Stimulated activated memory B cell treated with anti-CD40 and anti-IgM and Interleukin-4, amounts not matched to agents 10 μg/mL and 1 μg/mL and 100 μg/mL, for 72 hours (primary cell): ENCODE measurements at places on chromosomes 7 and 10.

- ATAC-seq: no peak
Measured at GRCh38 chr7:117555260-117555659, 75.4 kb downstream of the CFTR start.

- ATAC-seq: no peak
Measured at GRCh38 chr10:120253131-120253530, 203.9 kb upstream of the PLPP4 start.

GRCh38 chr10:89475125-89475524, 60.3 kb downstream of the SLC16A12 start:
- no peak for ATAC-seq

DNA sequence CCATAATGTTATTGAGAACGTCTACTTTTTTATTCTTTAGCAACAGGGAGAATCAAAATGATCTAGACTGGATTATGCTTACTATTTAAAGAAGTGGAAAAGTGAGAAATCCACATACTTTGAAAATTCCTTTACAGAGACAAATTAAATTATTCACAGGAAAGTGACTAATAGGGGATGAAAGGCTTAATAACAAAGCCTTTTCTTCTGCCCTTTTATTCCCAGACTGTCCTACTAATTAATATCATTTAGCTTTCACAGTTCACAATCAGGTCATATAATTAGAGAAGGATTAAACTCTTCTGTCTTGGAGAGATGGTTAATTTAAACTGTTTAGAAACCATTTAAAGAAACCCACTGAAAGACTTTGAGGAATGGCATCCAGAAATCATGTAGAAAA, 58.8 kb downstream of the ARL4A start:
- no peak for ATAC-seq

- no peak for ATAC-seq
Measured at GRCh38 chr10:104895981-104896380, 254.9 kb downstream of the SORCS3 start.
